ENCODE measurements at places on chromosomes 5 and 9.

- no peak for DNase-seq
Measured at GRCh38 chr5:83249156-83249555, 171.8 kb downstream of the XRCC4 start.

- DNase-seq = no peak
Measured at GRCh38 chr9:80449513-80449912, 877.7 kb downstream of the TLE4 start.

DNA sequence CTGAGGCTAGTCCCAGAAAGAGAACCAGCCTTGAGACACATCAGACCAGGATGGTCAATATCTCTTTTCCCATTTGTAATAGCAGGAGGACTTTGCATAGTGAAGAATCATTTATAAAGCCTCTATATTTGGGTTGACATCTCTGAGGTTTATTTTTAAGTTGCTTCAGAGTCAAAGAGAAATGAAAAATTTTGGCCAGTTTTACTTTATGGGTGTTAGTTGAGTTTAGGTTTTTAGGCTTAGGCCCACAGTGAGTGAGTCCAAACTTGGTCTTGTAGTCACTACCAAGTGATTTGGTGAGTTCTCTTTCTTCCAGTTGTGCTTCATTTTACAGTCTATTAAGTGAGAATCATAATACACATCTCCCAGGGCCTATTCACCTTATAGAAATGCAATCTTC is 5.3 kb upstream of the MEF2C start:
- no peak for DNase-seq

- DNase-seq = no peak
Measured at GRCh38 chr9:95434116-95435073, 82.4 kb downstream of the PTCH1 start.

- no peak for DNase-seq
Measured at GRCh38 chr9:68482548-68482947, 58.1 kb downstream of the TMEM252 start.

DNA sequence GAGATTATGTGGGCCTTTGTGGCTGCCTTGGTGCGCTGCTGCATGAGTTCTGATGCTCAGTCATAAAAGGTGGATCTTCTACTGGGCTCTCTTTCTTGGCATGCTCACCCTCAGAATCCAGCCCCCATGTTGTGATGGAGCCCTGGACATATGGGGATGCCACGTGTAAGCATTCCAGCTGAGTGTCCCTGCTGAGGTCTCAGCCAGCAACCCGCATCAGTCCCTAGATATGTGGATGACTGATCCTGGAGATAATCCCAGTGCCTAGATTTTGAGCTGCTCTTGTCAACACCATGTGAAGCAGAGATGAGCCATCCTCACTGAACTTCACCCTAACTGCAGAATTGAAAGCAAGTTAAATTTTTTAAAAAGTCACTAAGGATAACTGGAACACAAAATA is 390.1 kb downstream of the DMRT2 start:
- DNase-seq = no peak

GRCh38 chr5:170277867-170278281 is 19.7 kb downstream of the LCP2 start:
- DNase-seq = no peak

GRCh38 chr9:14323083-14323971 is 9.4 kb upstream of the NFIB start:
- no peak for DNase-seq
